ENCODE measurements at places on chromosomes 12 and 14. TPM values are rescaled to one million over a fixed set of nuclear protein-coding genes. Genes with fewer than 3 reads are reported as not detected.

Gene LTBP2
- 14.4 TPM for total RNA-seq

Gene TSPAN19
- not detected for total RNA-seq

DNA sequence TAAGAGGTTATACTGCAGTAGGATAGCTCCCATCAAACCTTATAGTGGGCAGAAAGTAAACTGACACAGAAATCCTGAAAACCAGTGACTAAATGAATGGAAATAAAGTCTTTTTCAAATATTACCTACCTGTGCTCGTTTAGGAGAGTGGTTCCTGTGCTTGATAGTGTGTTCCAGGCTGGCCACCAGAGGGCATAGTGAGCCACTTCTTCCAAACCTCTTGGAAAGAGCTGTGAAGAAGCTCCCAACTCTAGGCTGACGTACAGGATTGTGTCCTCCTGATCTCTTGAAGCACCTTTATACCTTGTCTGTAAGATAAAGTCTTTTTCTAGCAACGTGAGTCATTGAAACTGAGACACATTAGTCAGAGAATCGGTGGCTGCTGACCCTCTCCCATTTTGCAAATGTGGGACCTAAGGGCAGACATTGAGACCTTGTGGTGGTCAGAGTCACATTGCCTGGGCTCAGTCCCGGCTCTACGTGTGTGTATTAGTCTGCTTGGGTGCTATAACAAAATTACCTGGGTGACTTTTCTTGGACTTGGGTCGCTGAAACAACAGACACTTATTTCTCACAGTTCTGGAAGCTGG is 17.6 kb downstream of the TDP1 start:
- no peak for DNase-seq
- no peaks in the 10 kb centered on the region for H3K4me1 ChIP-seq
- no peak overlapping the region for H3K27ac ChIP-seq
- H3K27me3 ChIP-seq = no peaks in the 10 kb centered on the region

Gene CNTN1
- 7.4 TPM for total RNA-seq

DNA sequence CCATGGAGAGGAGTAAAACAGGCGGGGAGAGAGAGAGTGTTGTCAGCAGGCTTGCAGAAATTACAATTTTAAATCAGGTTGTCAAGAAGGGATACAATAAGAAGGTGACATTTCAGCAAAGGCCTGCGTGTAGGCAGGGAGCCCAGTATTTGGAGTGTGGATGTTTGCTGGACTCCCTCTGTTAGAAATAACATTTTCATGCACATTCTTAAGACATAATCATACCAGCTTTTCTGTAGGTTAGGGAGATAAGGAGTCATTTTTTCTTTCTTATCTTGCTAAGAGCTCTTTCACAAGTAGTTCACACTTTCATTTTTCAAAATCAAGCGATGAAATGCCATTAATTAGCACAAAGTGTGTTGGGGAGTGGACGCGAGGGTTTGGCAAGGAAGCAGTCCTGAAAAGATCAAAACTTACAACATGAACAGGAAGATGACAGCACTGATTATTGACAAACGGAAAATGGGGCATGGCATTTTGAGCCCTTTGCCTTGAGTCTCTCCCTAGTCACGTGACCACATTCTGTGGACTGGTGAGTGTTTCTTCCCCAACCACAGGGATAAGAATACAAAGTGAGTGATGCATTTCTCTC is 160.2 kb downstream of the DAD1 start:
- H3K4me3 ChIP-seq = no peak overlapping the region
- no peaks in the 10 kb centered on the region for H3K27me3 ChIP-seq
- peaks cover 30% of the 10 kb centered on the region for H3K4me1 ChIP-seq
